Left lung (tissue), 14 donors: ENCODE measurements at places on chromosomes 2 and 18.

DNA sequence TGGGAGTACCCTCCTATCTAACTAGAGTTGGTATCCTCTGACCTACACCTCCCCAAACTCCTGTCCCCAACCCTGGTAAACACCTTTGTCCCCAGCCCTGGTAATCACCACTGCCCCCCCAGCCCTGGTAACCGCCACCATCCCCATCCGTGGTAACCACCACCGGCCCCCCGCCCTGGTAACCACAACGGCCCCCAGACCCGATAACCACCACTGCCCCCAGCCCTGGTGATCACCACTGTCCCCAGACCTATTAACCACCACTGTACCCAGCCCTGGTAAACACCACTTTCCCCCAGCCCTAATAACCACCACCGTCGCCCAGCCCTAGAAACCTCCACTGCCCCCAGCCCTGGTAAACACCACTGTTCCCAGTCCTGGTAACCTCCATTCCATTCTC, 820.2 kb upstream of the SALL3 start:
- DNase-seq: peak; percentile 63

DNA sequence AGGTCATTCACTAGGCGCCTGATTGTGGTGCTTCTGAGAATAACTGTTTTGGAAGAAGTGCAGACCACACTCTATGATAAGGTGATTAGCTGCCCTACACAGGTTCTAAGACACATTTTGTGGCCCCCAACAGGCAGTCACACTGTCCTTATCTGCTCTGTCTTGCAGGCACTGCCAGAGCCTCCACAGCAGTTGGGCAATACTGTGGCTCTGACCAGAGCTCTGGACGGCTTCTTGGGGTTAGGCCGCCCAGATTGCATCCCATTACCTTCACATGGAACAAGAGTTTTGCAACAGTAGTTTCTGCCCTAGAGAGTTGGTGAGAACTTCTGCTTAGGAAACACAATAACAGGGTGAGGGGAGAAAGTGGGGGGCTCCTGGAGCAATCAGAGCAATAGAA, 22.7 kb downstream of the RUFY4 start:
- DNase-seq: no peak

- DNase-seq: no peak
These were observed 29.3 kb upstream of the INHBB start for GRCh38 chr2:120316528-120317179.

DNA sequence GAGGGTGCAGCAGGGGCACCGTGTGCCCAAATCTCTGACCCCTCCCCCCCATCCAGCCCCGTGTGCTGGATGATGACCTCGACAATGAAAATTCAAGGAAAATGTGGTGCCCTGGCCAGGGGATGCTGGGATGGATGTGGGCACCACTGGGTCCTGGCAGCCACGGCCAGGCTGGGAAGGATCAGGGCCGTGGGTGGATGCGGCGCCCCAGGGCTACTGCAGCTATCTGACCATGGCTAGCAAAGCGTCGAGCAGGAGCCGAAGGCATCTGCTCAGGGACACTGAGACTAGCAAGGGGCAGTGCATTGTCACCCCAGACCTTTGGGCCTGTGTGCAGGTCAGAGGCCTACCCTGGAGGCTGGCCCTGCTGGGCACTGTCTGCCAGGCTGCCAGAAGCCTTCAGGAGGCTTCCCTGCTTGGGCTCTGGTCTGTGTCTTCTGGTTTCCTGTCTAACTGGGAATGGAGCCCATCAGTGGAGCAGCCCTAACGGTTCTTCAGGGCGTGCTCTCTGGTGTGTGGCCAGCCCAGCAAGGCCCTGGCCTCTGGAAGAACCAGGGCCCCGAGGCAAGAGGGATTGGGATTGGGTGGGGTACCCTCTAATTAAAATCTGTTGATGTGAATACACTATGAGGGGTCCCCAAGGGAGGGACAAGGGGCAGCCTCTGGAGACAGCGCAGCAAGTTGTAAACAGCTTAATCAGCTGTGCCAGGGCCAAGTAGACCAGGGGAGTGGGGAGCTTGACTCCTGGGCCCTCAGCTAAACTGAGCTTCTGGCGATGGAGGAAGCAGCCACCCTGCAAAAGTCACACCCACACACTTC, 98.0 kb downstream of the STPG4 start:
- DNase-seq: no peak

- no peak for DNase-seq
These were observed 180.2 kb upstream of the DOK6 start for GRCh38 chr18:69220529-69220928.

GRCh38 chr2:135965756-135966155, 19.7 kb downstream of the DARS1 start:
- DNase-seq: no peak

GRCh38 chr2:930935-931334, 19.7 kb upstream of the SNTG2 start:
- no peak for DNase-seq

DNA sequence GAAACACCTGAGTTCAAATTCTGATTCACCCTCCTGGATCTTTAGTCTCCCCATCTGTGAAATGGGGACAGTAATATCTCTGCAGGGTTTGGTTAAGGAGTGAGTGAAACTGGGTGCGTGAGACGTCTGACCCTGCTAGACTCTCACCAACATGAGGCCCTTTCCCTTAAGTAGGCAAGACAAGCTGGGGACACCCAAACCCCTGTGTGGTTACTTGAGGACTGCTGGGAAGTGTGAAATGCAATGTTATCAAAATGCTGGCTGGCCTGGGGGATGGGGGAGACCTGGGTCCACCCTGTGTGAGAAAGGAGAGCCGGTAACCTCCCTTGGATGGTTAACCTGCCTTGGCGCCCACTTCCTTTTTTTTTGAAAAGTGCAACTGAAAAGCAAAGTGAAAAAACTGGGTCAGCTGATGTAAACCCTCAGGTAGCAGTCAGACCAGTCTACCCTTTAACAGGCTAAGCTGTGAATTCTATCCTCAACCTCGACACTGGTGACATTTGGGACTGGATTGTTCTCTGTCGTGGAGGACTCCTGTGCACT, 82.3 kb downstream of the INPP5D start:
- no peak for DNase-seq

GRCh38 chr2:51231071-51231470, 199.1 kb upstream of the NRXN1 start:
- DNase-seq: no peak

- peak; percentile 69 for DNase-seq
These were observed 3.7 kb upstream of the MTCL1 start for GRCh38 chr18:8701546-8702118.

GRCh38 chr2:239093542-239093941, 245.7 kb downstream of the TWIST2 start:
- no peak for DNase-seq

GRCh38 chr18:24369426-24369825, 28.2 kb downstream of the OSBPL1A start:
- no peak for DNase-seq

- DNase-seq: no peak
These were observed 33.6 kb upstream of the GLI2 start for GRCh38 chr2:120702061-120702460.

GRCh38 chr18:56321470-56321869, 316.9 kb downstream of the TXNL1 start:
- peak; percentile 38 for DNase-seq

- DNase-seq: no peak
These were observed 65.1 kb downstream of the LOXHD1 start for GRCh38 chr18:46591783-46592391.

DNA sequence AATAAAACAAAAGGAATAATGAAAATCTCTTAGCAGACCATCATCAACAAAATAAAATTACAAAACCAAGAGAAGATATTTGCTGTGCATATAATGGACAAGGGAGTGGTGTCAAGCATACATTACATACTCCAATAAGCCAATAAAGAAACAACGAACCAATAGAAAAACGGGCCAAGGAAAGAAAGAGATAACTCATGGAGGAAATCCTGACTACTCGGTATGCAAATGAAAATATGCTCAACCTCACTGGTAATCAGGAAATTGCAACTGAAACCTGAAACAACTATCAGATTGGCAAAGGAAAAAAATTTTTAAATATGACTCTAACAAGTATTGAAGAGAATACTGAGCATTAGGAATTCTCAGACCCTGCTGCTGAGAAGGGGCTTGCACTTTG, 84.7 kb downstream of the BCL2 start:
- DNase-seq: no peak

GRCh38 chr2:206886696-206887095, 52.6 kb upstream of the CPO start:
- no peak for DNase-seq

- no peak for DNase-seq
These were observed 48.2 kb upstream of the SLC14A2 start for GRCh38 chr18:45567123-45567522.

DNA sequence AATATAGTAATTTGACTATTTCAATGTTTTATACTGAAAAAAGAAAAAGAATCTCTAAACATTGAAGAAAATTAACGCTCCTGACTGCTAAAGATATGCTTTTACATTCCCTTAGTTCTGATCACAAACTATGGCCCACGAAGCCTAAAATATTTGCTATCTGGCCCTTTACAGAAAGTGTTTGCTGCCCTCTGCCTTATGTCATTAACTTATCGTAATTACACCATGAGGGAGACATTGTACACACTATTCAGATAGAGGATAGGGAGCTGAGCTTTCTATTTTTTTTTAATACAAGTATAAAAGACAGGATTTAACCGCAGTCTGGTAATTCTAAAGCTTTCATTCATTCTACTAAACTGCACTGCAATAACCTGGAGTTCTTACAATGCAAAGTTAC, 393.1 kb upstream of the DCC start:
- DNase-seq: no peak

DNA sequence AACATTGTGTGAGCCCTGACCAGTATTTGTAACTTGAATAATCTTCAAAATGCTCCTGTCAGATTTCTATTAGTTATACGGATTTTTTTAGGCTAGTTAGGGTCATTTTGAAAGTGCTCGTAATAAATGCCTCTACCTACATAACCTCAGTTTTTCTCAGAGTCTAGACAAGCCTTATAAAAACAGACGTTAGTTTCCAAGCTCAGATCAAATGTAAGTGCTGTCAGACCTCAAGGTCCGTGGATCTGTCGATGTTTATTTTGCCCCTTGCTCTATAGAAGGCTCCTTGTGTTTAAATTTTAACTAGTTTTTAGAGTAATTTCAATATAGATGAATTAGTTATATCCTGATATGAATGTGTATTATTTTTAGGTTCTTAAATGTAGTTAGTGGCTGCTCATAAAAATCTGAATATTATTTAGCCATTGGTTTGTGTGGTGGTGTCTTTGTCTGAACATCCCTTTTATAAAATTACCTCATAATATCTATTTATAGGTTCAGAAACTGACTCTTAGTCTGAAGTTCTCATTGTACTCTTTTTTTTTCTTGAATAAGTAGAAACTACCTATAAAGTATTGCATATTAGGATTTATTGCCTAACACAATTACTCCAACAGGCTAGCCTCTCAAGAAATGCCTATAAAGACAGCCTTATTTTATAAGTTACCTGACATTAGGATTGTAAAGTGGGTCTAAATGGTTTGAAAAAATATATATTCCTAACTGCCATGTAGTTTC, 71.1 kb downstream of the MTA3 start:
- no peak for DNase-seq

DNA sequence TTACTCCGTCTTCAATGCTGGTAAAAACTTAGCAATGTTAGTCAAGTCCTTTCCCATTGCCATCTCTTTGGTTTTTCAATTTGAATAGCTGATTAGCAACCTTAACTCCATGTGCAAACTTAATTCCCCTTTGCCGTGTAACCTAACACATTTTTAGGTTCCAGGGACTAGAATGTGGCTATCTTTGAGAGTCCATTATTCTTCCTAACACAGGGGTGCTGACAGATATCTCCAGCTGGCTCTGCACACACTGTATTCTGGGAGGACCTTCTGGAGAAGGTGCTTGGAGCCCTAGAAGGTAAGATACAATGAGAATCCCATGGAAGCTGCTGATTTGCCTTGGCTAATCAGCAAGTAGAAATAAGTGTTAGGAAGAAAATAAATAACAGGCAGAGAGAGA, 104.6 kb upstream of the STON1 start:
- DNase-seq: no peak

GRCh38 chr2:191218292-191218898, 26.8 kb upstream of the MYO1B start:
- DNase-seq: peak; percentile 41

DNA sequence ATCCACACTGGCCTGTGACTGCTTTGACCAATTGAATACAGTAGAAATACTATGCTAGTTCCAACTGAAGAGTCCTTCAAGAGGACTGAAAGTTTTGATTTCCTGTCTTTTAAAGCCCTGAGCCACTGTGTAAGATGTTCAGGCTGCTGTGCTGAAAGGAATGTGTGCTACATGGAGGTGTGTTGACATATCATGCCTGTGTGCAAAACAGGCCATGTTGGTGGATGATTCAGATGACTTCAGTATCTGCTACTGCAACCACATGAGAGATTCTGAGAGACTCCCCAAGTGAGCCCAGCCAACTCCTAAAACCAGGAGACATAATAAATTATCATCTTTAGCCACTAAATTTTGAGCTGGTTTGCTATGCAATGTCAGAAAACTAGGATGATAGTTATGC, 662.9 kb downstream of the ZEB2 start:
- DNase-seq: no peak

DNA sequence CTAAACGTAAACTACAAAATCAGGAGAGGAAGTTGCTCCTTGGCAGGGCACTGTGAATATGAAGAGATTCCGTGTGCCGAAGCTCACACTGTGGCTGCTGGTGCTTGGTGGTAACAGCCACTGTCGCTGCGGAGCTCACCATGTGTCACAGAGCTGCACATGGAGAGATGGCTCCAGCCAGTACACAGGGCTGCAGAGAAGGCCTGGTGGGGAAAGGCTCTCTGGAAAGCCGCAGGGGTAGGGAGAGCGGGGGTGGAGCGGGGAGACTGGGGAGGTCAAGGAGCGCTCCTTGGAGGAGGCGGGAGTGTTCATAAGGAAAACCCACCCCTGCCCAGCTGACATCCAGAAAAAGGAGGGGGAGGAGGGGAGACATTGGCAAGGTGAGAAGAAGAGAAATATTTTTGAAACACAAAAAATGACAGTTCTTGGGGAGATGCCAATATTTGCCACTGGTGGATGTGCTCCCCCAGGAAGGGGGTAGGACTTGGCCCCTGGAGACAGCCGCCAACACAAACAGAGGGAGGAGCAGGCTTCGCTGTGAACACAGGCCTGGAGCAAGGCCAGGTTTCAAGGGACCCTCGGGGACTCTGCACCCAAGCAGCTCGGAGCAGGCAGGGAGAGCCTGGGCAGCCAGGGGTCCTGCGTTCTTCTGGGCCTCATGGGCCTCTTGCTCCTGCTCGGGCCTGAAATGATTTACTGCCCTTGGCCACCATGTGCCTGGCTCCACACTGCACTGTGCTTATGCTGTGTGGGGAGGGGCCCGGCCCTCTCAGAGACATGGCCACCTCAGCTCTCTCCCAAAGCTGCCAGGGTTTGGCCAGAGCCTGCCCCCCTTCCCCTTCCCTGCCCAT, 102.6 kb upstream of the GLI2 start:
- no peak for DNase-seq

- no peak for DNase-seq
These were observed 1.4 kb downstream of the PSME4 start for GRCh38 chr2:53969285-53969967.
